Astrocyte of the spinal cord (primary cell): ENCODE measurements at places on chromosomes 5 and 9.

DNA sequence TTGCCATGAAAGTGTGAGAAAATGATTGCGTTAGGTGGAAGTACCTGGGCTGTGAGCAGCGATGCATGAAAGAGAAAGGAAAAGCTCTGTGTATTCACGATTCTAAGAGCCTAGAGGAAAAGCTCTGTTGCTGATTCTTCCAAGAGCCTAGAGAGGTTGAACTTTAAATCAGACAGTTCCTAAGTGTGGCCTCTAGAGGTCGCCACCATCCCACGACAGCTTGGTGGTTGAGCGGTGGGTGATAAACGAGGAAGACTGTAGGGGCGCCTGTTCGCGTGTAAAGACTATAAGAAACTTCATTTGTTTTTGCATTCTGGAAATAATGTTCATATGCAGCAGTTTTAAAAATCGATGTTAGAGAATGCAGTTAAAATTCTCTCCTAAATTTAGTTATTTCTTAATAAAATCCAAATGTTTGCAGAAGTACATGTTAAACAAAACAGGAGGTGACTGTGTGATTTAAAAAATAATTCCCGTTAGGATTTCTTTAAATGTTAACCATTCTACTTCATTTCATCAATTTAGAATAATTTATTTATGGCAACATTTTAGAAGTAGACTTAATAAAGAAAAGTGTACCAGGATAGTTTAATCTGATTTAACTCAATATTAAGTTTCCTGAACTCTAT, 107.7 kb downstream of the TENT4A start:
- peak; percentile 6 for DNase-seq

DNA sequence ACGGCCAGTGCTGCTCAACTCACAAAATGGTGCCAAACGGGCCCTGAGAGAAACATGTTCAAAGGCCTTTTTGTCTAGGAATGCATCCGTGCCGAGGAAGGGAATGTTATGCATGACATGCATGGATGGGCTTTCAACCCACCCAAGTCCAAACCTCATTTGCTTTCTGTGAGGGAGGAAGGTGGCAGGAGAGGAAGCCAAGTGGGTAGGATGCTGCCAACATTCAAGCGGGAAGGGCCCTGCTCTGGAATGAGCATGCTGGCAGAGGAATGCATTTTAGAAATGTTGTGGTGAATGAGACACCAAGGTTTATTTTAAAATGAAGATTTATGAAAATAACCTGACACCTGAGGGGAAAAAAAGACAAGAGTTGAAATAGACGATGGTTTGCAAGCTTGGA, 479.1 kb downstream of the CCDC171 start:
- DNase-seq = peak; percentile 81

DNA sequence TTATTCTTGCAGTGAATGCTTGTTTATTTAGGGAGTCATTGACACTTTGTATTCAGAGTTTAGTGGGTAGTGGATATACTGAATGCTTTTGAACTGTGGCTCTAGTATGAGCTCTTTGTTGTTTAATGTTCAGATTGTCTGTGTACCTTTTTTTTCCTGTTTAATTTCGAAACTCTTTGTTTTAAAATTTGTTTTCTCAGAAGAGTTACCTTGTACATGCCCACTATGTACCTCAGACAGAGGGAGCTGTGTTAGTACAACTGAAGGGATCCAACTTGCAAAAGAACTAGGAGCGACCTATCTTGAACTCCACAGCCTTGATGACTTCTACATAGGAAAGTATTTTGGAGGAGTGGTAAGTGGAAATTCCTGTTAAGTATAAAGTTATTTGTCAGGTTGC, 17.0 kb downstream of the RHOBTB3 start:
- no peak for DNase-seq

GRCh38 chr5:136056336-136056735, 27.5 kb downstream of the TGFBI start:
- no peak for DNase-seq

- DNase-seq = no peak
These were observed 172.2 kb downstream of the DAB2IP start for GRCh38 chr9:121823451-121824169.

DNA sequence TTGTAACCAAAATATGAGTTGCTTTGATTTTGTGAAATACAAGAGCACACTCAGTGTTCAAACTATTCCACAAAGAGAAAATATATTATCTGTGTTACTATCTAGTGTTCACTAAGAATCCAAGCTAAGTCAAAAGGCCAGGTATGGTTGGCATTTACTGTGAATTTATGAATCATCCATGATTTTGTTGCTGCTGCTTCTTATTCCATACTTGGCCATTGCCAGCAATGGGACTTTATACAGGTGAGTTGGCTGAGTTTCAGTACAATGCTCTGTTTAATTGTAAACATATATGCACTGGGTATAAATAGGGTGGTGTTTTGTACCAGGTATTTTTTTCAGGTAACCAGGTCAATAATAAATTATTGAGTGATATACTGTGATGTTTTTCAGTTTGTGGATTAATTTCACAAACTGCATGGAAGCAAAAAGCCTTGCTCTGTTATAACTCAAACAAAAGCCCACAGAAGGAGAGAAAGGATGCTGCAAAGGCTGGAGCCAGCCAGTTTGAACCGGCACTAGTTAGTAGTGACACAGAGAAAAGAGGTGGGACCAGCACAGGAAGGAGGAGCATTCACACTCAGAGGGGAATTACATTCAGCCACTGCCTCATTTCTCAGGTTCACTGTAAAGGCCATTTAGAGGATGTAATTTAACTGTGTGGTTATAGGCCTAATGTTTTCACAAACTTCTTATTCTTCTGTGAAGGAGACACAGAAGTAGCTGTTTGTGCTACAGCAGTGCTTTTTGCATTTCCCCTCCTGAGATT, 381.8 kb downstream of the ADGRV1 start:
- peak; percentile 26 for DNase-seq

GRCh38 chr9:130526854-130527650, 52.3 kb upstream of the FUBP3 start:
- DNase-seq = no peak

DNA sequence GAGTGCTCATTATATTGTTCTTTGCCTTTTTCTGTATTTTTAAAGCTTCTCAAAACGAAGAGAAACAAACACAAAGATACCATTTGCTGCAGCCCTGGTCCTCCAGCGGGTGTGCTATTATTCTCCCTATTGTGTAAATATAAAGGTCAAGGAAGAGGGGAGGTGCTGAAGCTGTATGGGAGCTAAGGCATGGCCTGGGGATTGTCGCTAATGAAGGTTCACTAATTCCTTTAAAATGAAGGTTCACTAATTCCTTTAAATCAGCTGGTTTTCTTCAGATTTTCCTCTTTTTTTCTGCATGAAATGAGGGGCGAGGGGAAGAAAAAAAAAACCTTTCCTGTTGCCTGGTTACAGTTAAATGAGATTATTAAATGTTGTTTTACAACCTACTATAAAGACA, 74.5 kb upstream of the MAP1B start:
- DNase-seq = no peak

- no peak for DNase-seq
These were observed 38.3 kb downstream of the DAPK1 start for GRCh38 chr9:87535817-87536539.

GRCh38 chr9:107982745-107983144, 493.2 kb upstream of the KLF4 start:
- DNase-seq = no peak

GRCh38 chr5:107736638-107737037, 65.9 kb upstream of the EFNA5 start:
- peak; percentile 72 for DNase-seq
